ENCODE measurements at places on chromosomes 5 and 9.

- no peak for DNase-seq
These were observed 122.8 kb downstream of the ARHGEF28 start for GRCh38 chr5:73748510-73749400.

DNA sequence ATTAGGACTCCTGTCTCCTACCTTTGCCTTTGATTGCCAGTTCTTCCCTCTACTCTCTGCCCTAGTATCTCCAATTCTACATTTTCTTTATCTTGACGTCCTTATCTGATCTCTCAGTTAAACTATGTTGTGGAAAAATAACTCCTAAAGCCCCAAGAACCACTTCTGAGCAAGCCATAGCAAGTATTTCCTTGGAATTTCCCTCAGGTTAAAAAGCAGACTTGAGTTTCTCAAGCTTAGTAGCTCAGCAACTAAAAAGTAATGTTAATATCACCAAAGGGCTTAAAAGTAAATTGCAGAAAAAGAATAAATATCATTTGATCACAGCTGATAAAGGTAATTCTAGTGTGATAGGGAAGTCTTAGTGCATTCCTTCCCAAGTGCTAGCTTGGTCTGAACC, 13.2 kb upstream of the HSPB3 start:
- DNase-seq, result no peak

DNA sequence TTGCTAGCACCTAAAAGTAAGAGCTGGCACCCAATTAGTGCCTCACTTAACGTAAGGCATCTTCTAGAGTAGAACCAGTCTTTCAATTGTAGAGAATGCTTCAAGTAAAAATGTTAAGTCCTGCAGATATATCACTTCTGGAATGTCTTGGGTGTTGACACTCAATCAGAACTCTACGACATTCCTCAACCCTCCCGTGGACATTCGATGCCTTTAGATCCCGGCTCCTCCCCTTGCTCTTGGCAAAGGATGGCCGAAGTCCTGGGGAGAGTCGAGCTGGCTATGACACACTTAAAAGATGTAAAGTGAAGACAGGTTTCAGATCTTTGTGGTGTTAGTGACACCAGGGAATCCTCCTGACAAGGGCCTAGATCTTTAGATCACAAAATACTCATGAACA, 87.5 kb upstream of the ERCC6L2 start:
- no peak for DNase-seq

- DNase-seq, result no peak
These were observed 119.1 kb upstream of the ITGA1 start for GRCh38 chr5:52668544-52669185.

GRCh38 chr9:77421506-77422265, 226.4 kb downstream of the GNA14 start:
- DNase-seq, result no peak

GRCh38 chr9:117783828-117784227, 79.6 kb downstream of the TLR4 start:
- DNase-seq, result no peak

DNA sequence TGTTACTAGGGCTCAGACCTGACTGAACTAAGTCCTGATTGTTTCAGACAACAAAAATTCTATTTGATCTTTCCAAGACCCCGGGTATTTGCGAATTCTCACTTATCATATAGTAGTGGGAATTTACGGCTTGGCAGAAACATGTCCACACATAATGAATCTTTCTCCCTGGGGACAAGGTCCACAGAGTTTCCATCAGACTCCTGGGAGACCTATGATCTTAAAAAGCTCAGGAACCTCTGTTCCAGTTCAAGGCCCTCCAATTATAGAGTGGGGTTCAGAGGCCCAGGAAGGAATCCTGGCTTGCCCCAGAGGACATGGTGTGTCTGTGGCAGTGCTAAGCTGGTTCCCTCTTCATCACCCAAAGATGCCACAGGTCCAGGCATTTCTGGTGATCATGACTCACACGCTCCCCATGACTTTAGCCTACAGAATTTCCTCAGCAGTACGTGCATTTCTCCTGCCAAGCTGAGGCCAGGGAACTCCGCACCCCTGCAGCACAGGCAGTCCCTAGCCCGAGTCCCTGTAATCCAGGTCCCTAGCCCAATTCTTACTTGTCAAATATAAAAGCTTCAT, 12.6 kb downstream of the RAPGEF1 start:
- DNase-seq, result no peak

DNA sequence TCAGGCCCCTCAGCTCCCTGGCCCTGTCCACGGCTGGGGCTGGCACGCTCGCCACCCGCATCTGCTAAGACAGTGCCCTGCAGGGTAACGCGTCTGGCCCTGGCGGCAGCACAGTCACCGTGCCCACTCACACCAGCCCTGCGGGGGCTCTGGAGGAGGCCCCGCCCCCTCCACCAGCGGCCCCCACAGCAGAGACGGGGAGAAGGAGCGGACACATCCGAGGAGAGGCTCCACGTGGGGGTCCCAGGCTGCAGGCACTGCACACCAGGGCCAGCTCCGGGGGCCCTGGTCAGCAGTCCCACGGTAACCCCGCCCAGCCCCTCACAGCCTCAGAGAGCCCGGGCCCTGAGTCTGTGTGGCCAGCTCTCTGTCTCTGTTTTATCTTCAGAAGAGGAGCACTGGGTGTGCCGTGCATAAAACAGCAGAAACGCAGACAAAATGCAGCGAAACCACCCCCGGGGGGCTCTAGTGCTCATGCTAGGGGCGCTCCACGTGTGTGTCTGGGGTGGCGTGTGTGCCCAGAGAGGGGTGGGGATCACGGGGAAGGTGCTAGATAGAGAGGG, 47.5 kb upstream of the NRARP start:
- no peak for DNase-seq

GRCh38 chr9:135016037-135016640, 71.3 kb upstream of the OLFM1 start:
- no peak for DNase-seq

Measured in activated B cell treated with CpG ODN at 0.5 μM for 24 hours (primary cell).